Endothelial cell (in vitro differentiated cells): ENCODE measurements at places on chromosomes 2 and 18. TPM values are rescaled to one million over a fixed set of nuclear protein-coding genes. Genes with fewer than 3 reads are reported as not detected.

DNA sequence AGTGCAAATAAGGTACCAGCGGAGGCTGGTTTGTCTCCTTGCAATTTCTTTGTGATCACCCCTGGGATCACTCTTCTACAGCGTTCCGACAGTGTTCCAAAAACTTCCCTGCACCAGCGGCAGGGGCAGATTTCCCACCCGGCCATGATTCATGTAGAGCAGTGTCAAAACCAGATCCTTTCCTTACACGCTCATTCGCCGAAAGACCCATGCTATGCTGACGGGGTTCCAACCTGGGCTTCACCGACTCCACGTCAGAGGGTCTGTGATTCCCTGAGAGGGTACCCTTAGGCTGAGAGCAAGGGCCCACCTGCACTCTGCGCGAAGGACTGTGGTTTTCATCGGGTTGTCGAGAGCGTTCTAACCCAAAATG, 423 bp upstream of the TTC27 start:
- DNase-seq: peak; percentile 47

DNA sequence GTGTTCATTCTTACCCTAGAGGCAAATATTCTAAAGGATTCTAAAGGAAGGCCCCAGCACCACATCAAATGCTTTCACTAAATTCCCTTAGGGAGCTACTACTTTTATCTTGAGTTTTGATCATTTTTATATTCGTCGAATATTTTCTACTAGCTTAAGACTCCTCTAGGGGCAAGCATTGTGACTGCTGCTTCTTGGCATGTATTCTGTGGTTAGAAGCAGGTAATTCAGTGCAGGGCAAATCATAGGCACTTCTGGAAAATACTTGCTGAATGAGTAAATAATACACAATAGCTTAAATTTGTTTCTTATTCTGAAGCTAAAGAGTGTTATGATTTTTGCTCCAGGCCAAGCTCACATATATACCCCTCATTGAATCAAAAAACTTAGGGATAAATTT, 136.4 kb downstream of the LRP2 start:
- no peak for DNase-seq

TMEM37 gene
- 11.4 TPM for total RNA-seq

ZNF804A gene
- total RNA-seq: 2.2 TPM

DNA sequence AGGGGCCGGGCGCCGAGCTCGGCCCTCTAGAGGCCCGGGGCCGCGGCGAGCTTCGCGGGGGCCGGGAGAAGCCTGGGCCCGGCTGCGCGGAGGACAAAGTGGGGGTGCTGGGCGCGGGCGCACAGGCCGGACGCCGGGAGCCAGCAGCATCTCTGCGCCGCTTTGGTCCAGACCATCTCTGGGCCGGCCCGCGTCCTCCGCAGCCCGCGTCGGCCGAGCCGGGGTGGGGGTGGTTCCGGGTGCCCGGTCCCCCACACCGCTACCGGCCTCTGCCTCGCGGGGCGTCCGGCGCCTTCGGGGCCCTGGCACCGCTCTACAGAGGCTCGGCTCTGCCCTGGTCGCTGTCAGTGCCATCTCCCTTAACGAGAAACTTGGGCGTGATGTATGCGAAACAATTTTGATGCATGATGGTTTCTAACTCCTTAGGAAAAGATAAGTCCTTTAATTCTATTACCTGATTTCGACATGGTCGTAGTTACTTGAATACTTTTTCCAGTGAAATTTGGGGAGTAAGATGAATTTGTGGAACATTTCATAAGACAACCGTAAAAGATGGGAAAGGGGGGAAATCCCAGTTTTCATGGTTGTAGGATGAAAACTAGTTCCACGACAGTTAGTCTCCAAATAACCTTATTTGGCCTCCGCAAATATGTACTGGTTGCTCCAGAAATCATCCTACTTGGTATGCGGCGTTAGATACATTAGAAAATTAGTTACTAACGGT, 562 bp downstream of the TWSG1 start:
- DNase-seq: no peak

- peak; percentile 65 for DNase-seq
Observed at GRCh38 chr2:63053889-63054602, 3.4 kb downstream of the OTX1 start.

- DNase-seq: no peak
Observed at GRCh38 chr2:230879271-230879882, 14.6 kb downstream of the ITM2C start.

DNA sequence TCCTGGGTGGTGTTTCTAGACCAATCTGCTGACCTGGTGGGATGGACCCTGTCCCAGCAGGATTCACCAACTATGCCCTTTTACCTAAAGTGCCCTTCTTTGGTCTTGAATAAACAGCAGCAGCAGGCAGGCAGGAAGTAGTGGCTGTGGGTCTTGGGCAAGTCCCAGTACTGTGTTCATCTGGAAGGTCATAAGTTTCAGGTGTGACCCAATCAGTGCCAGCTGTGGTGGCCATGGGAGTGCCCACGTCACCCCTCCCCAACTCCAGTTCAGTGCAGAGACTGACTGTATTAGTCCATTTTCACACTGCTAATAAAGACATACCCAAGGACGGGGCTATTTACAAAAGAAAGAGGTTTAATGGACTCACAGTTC, 148.3 kb upstream of the SRD5A2 start:
- DNase-seq: no peak

GRCh38 chr2:128603411-128603924, 284.8 kb upstream of the HS6ST1 start:
- no peak for DNase-seq

DNA sequence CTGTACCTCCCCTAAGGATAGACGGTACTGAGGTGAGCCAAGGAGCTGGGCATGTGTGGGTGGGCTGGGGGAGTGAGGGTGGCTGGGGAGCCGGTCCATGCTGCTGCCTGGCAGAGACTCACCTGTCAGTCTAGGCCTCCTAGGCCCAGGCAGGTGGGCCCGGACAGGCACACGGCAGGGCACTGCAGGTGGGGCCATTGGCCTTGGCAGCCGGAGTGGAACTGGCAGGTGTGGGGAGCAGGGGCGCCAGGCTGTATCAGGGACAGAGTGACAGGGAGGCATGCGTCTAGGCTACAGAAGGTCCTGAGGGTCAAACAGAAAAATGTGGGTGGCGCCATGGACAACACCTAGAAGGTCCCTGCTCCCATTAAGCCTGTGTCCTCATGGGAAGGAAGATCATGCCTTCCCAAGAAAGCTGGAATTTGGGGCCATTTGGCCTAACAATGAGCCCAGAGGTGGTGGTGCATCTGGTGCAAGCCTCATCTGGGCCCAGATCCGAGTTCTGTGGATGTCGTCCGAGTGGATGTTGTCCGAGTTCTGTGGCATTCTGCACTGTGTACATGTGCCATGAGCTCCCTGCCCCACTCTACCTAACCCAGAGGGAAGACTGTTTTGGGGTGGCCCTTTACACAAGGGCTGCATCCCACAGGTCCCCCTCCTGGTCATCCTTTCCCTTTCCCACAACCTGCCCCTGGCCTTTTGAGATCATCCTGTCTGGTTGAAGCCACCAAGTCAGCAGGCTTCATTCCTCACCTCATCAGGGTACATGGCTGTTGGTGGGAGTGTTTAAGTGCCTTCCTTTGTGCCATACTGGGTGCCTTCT, 249.7 kb downstream of the GLI2 start:
- no peak for DNase-seq

- DNase-seq: no peak
Observed at GRCh38 chr2:139544186-139544851, 764.1 kb upstream of the NXPH2 start.

TACR1 gene
- total RNA-seq: 1.0 TPM

DNA sequence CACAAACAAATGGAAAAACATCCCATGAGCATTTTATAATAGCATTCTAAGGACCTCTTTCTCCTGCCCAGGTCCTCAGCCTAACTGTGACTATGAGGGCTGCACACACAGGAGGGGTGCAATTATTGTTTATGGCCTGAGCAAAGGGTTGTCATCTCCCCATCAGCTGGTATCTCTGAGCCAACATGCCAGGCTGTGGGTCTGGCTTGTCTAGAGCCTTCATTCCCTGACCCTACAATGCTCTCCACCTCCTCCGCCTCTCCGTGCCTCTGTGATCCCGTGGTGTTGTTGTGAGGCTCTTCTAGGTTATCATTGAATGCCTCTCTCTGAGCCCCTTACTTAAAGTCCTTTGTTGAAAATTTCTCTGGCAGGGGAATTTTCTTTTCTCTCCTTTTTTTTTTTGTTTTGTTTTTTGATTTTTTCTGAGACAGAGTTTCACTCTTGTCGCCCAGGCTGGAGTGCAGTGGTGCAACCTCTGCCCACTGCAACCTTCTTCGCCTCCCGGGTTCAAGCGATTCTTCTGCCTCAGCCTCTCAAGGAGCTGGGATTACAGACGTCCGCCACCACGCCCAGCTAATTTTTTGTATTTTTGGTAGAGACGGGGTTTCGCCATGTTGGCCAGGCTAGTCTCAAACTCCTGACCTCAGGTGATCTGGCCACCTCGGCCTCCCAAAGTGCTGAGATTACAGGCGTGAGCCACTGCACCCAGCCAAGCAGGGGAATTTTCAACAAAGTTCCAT, 126.4 kb downstream of the SMAD7 start:
- DNase-seq: no peak

GRCh38 chr2:194301946-194302345, 1355.1 kb upstream of the SLC39A10 start:
- no peak for DNase-seq

UGT1A7 gene
- total RNA-seq: not detected

FNDC4 gene
- total RNA-seq: 26.4 TPM

INPP4A gene
- total RNA-seq: 26.8 TPM

GRCh38 chr18:58299135-58299473, 255.1 kb downstream of the NEDD4L start:
- DNase-seq: no peak

GRCh38 chr2:128416806-128417205, 98.1 kb upstream of the HS6ST1 start:
- no peak for DNase-seq

- no peak for DNase-seq
Observed at GRCh38 chr2:143824791-143825190, 695.1 kb downstream of the ZEB2 start.

- DNase-seq: no peak
Observed at GRCh38 chr2:240896871-240897692, 1.1 kb upstream of the MAB21L4 start.

DNA sequence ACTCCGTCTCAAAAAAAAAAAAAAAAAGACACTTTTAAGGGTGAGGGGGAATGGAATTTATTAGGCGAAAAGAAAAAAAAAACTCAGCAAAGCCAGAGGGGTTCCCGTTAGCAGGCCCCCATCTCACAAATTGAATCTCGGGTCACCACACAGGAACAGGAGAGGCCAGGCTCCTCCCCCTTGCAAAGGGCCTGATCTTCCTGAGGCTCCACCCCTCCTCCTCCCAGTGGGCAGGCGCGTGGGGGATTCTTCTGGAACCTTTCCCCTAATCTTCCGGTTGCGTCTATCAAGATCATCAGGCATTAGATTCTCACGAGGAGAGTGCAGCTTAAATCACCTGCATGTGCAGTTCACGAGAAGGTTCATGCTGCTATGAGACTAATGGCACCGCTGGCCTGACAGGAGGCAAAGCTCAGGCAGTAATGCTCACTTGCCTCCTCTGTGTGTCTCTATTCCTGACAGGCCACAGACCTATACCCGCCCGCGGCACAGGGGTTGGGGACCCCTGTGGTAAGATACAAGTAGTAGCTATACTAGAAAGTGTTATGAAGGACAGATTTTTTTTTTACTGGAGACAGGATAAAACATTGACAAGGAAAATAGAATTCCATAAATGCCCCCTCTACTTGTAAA, 45.8 kb downstream of the TAF4B start:
- no peak for DNase-seq

RNF144A gene
- total RNA-seq: 81.3 TPM

GRCh38 chr2:184644685-184645084, 46.4 kb downstream of the ZNF804A start:
- DNase-seq: no peak
